ENCODE measurements at places on chromosomes 3 and 15. TPM values are rescaled to one million over a fixed set of nuclear protein-coding genes. Genes with fewer than 3 reads are reported as not detected.

- no peak overlapping the region for H3K4me3 ChIP-seq
- no peaks in the 10 kb centered on the region for H3K36me3 ChIP-seq
- DNase-seq, result no peak
- no peak overlapping the region for H3K27ac ChIP-seq
Observed at GRCh38 chr15:100879061-100879463, 569 bp upstream of the ALDH1A3 start.

- peaks cover 6% of the 10 kb centered on the region for H3K27me3 ChIP-seq
- H3K4me1 ChIP-seq, result no peaks in the 10 kb centered on the region
- H3K36me3 ChIP-seq, result peaks cover 4% of the 10 kb centered on the region
- H3K4me3 ChIP-seq, result no peak overlapping the region
Observed at GRCh38 chr3:40137591-40138295, 171.8 kb upstream of the EIF1B start.

- H3K27me3 ChIP-seq, result no peaks in the 10 kb centered on the region
- H3K27ac ChIP-seq, result no peak overlapping the region
- peaks cover 24% of the 10 kb centered on the region for H3K36me3 ChIP-seq
- DNase-seq, result no peak
Observed at GRCh38 chr15:49558929-49559328, 61.7 kb downstream of the FAM227B start.

DNA sequence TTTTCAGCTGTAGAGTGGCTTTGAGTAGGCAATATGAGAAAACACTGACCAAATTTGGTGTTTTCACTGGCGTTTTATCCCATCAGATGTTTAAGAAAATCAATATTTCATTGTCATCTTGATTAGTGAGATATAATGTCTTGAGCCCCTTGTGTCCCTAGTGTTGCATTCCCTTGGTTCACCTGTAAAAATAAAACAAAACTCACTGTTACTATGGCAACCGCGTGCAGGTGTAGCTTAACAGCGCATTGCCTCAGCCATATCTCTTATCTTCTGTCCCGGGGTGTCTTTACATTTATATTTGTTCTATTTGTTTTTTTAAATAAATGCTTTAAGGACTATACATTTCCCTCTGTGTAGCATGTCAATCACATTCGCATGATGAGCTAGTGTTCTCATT, 551.6 kb downstream of the ZIC1 start:
- H3K4me1 ChIP-seq, result no peaks in the 10 kb centered on the region
- no peaks in the 10 kb centered on the region for H3K27me3 ChIP-seq
- no peaks in the 10 kb centered on the region for H3K36me3 ChIP-seq
- no peak overlapping the region for H3K27ac ChIP-seq
- DNase-seq, result no peak

DNA sequence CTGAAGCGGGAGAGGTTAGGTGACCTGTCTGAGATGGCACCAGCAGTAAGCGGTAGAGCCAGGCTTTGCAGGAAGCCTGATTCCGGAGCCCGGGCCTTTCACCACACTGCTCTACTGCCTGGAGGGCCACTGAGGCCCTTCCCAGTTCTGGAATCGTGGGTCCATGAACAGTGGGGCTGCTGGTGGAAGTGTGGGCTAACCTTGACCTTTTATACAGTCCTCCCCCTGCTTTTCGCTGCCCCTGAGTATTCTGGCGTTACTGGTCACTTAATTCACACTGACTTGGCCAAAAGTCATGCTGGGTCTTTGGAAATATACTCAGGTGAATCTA, 2.6 kb upstream of the ABTB1 start:
- no peaks in the 10 kb centered on the region for H3K27me3 ChIP-seq
- peak overlapping the region; percentile 25 for H3K27ac ChIP-seq
- H3K36me3 ChIP-seq, result no peaks in the 10 kb centered on the region
- no peak overlapping the region for H3K4me3 ChIP-seq
- H3K4me1 ChIP-seq, result peaks cover 19% of the 10 kb centered on the region

DNA sequence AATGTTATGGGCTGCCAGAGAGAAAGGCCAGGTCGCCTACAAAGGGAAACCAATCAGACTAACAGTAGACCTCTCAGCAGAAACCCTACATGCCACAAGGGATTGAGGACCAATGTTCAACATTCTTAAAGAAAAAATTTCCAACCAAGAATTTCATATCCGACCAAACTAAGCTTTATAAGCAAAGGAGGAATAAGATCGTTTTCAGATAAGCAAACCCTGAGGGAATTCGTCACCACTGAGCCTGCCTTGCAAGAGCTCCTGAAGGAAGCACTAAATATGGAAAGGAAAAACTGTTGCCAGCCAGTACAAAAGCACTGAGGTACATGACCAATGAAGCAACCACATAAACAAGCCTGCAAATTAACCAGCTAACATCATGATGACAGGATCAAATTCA, 33.1 kb downstream of the PYGO1 start:
- DNase-seq, result no peak
- peaks cover 19% of the 10 kb centered on the region for H3K27me3 ChIP-seq
- H3K27ac ChIP-seq, result no peak overlapping the region
- peaks cover 6% of the 10 kb centered on the region for H3K36me3 ChIP-seq

DNA sequence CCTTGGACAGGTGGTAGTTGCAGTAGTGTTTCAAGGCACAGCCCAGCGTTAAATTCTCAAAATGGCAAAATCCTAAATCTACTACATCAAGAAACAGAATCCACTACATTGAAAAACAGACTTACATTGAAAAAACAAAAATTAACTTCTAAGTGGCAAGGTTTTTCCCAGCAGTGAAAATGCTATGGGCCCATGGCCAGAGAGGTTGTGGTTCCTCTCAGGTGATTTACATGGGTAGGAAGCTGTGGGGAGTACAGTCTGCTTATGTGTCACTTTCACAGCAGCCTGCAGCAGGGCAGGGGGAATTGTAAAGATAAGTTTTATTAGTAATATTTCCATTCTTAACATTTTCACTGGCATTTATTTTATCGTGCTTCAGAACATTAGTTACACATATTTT, 24.9 kb downstream of the TTC14 start:
- no peak for DNase-seq
- H3K4me1 ChIP-seq, result peaks cover 48% of the 10 kb centered on the region
- no peaks in the 10 kb centered on the region for H3K27me3 ChIP-seq
- no peak overlapping the region for H3K4me3 ChIP-seq

The CAMK2N2 gene
- 0.25 TPM for total RNA-seq

The GOLGA6A gene
- total RNA-seq, result not detected

GRCh38 chr3:126835472-126836219, 131.6 kb downstream of the CHCHD6 start:
- no peaks in the 10 kb centered on the region for H3K27me3 ChIP-seq
- DNase-seq, result no peak
- H3K27ac ChIP-seq, result no peak overlapping the region

The TSEN2 gene
- total RNA-seq, result 17.8 TPM

DNA sequence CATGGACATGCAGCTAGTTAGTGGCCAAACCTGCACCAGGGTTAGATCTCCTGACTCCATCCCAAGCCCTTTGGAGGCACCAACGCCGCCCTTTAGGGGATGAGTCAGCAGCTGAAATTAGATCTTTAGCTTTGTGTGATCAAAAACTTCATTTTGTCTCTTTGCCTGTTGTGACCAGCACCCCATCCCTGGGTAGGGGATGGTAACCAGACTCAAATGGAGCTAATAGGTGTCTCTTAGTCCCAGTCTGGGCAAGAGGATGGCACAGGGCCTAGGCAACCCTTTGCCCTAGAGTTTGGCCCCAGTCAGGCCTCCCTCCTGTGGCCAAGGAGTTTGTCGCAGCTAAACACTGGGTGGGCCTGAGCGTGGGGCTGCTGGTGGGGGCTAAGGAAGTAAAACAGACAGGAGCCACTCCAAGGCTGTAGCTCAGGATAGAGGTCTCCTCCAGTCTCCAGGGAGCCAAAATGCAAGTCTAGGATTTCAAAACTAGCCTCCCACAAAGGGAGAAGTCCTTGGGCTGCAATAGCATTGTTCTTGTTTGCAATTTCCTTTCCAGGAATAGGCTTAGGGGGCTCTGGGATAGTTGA, 105.1 kb downstream of the CPN2 start:
- no peaks in the 10 kb centered on the region for H3K36me3 ChIP-seq
- no peaks in the 10 kb centered on the region for H3K27me3 ChIP-seq
- H3K4me1 ChIP-seq, result no peaks in the 10 kb centered on the region
- no peak for DNase-seq
- no peak overlapping the region for H3K27ac ChIP-seq
- H3K4me3 ChIP-seq, result no peak overlapping the region

DNA sequence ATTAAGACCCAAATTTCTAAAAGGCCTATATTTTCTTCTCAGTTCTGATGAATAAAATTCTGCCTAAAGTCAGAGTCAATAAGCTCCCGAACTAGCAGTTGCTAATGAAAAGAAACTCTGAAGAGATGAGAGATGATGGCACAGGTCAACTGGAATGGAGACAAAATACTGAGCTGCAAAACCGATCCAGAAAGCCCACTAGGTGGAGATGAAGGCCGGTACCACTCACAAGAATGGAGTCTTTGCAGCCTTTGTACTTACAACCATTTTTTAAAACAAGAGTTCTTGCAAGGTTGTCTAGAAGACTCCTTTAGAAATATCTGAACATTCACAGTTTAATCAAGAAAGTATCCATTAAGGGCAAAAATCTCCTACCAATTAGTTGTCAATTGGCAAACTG, 119.9 kb upstream of the TJP1 start:
- H3K4me3 ChIP-seq, result no peak overlapping the region
- H3K27ac ChIP-seq, result no peak overlapping the region
- H3K27me3 ChIP-seq, result peaks cover 4% of the 10 kb centered on the region

DNA sequence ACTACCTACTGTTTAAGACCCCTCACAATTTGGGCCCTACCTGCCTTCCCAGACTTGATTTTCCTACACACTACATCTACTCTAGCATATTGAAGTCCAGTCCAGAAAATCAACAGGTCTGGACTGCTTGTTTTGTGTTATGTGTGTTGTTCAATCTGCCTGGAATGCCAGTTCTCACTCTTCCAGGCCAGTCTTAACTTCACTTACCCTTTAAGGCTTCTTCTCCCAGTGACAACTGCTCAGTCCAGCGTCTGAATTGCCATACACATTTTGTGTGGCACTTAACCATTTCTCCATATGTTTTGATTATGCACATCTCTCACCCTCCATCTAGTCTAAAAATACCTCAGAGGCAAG, 1.1 kb downstream of the TICRR start:
- peak overlapping the region; percentile 89 for H3K4me3 ChIP-seq
- peak overlapping the region; percentile 53 for H3K27ac ChIP-seq
- H3K36me3 ChIP-seq, result peaks cover 44% of the 10 kb centered on the region
- DNase-seq, result no peak
- peaks cover 29% of the 10 kb centered on the region for H3K4me1 ChIP-seq

DNA sequence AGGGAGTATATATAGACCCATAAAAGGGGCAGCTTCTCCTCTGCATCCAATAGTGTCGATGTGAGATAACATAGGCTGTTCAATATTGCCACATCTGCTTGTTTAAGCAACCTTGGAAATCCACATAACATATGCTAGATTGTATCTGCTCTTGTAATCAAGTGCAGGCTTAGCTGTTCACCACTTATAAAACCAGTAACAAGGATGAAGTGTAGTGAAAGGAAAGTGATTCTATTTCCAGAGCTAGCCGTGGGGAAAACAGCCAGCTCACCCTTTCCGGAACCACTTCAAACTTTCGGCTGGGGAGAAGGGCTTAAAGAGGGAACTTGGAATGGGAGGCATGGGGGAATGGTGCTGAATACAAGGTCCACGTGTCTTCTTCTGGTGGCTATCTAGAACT, 204.0 kb downstream of the TAFA4 start:
- no peaks in the 10 kb centered on the region for H3K36me3 ChIP-seq
- H3K27me3 ChIP-seq, result peaks cover 6% of the 10 kb centered on the region
- no peak for DNase-seq
- no peak overlapping the region for H3K27ac ChIP-seq
- no peaks in the 10 kb centered on the region for H3K4me1 ChIP-seq

- peaks cover 40% of the 10 kb centered on the region for H3K36me3 ChIP-seq
- no peak overlapping the region for H3K4me3 ChIP-seq
- DNase-seq, result no peak
- H3K27me3 ChIP-seq, result no peaks in the 10 kb centered on the region
- peak overlapping the region; percentile 28 for H3K27ac ChIP-seq
- H3K4me1 ChIP-seq, result peaks cover 12% of the 10 kb centered on the region
Observed at GRCh38 chr3:170092907-170093306, 55.1 kb downstream of the GPR160 start.

DNA sequence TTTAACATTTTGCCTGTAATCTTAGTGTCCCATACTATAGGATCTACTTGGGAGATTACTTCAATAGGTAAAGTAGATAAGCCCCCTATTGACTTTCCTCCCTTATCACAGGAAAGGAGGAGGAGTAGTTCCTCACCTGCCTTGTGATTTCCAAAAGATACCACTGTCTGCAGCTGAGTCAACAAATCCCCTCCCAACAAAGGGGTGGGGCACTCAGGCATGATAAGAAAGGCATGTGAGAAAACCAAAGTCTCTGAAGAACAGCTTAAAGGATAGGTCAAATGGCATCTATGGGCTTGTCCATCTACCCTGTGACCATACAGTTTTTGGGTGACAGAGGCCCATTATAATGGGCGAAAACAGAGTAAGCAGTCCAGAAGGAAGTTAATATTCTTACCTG, 71.3 kb upstream of the WNT7A start:
- peaks cover 27% of the 10 kb centered on the region for H3K27me3 ChIP-seq
- no peak overlapping the region for H3K27ac ChIP-seq
- H3K4me1 ChIP-seq, result no peaks in the 10 kb centered on the region
- peaks cover 5% of the 10 kb centered on the region for H3K36me3 ChIP-seq
- no peak for DNase-seq

GRCh38 chr3:104584682-104585081, 782.0 kb upstream of the ALCAM start:
- DNase-seq, result no peak
- H3K36me3 ChIP-seq, result no peaks in the 10 kb centered on the region
- no peak overlapping the region for H3K4me3 ChIP-seq
- no peak overlapping the region for H3K27ac ChIP-seq
- no peaks in the 10 kb centered on the region for H3K4me1 ChIP-seq
- peaks cover 7% of the 10 kb centered on the region for H3K27me3 ChIP-seq

The ALDH1L1 gene
- total RNA-seq, result 0.05 TPM
